Left renal cortex interstitium (tissue), 4 donors: ENCODE measurements at places on chromosomes 11 and 22. TPM values are rescaled to one million over a fixed set of nuclear protein-coding genes. Genes with fewer than 3 reads are reported as not detected.

Gene FGF4
- not detected for polyA plus RNA-seq

Gene HTR3B
- 0.17 TPM for polyA plus RNA-seq

Gene FAM181B
- polyA plus RNA-seq: 2.8 TPM

Gene ARHGAP8
- polyA plus RNA-seq: 24.9 TPM

- no peak for DNase-seq
These were observed 40.1 kb upstream of the CARD18 start for GRCh38 chr11:105179542-105180278.

GRCh38 chr11:112564228-112564955, 303.7 kb upstream of the PLET1 start:
- DNase-seq: no peak

DNA sequence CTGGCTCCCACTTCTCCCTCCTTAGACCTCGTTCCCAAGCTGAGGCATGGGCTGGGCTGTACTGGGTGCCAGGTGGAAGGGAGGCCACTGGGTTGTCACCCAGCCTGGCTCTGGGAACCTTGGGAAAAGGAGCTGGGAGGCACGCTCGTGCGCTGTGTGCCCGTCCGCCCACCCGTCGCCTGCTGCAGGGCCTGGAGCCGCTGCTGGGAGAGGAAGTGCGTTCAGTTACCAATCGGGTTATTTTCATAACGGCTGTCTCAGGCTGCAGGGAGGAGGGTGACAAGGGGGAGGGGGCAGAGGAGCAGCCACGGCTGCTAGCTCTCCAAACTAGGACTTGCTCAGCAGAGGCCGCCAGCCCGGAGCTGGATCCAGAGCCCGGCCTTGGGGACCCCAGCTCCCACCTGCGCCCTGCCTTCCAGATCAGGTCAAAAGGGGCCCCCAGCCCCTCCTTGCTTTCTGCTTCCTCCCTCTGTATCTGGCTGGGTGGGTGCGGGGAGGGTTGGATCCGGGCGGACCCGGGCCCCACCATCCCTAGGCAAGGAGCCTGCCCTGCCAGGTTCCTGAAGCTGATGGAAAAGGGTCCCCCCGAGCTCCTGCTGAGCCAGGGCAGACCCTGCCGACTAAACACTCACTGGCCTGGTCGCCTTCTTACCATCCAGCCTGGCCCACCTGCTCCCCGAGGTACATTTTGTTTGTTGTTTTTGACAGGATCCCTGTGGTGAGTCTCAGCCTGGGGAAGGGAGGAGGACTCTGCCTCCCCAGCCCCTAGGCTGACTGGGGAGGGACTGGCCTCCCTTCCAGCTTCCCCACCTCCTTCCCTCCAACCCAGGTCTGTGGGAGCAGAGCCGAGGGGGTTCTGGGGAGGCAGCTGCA, 14.3 kb downstream of the DGKZ start:
- no peak for DNase-seq

- no peak for DNase-seq
These were observed 538.1 kb downstream of the SOX6 start for GRCh38 chr11:15818132-15818842.
